ENCODE measurements at places on chromosomes 7 and 10. TPM values are rescaled to one million over a fixed set of nuclear protein-coding genes. Genes with fewer than 3 reads are reported as not detected.

The SFRP5 gene
- 1.3 TPM for total RNA-seq

The AGMO gene
- 0.32 TPM for total RNA-seq

The SPDYE5 gene
- total RNA-seq: not detected

The ABCB1 gene
- total RNA-seq: 4.8 TPM

The ZNF12 gene
- 15.5 TPM for total RNA-seq

The PRF1 gene
- 3.2 TPM for total RNA-seq

The ZNF398 gene
- total RNA-seq: 6.6 TPM

The NUTM2A gene
- 1.9 TPM for total RNA-seq

The ZNF804B gene
- total RNA-seq: not detected

The VENTX gene
- total RNA-seq: 0.99 TPM

The FOXP2 gene
- total RNA-seq: 1.2 TPM

DNA sequence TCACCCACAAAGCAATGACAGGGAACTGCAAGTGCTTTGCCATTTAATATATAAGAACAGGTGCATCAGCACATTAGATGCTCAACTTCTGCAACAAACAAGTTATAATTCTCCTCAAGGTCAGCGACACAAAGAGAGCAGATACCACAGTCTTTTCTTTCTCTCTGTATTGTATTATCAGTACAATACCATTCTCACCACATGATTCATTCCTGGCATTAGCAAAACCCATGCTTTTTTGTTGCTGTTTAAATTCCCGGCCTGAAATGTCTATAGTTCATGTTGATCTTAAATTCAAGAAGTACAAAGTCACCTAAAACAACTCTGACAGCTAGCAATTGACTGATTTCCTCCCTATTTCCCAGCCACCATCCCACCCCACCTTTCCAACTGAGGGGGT is 111.8 kb upstream of the FEZF1 start:
- no peak for DNase-seq

GRCh38 chr7:155252892-155253501 is 44.7 kb upstream of the INSIG1 start:
- no peak for DNase-seq

GRCh38 chr7:9776900-9777299 is 1196.8 kb upstream of the PHF14 start:
- no peak for DNase-seq

DNA sequence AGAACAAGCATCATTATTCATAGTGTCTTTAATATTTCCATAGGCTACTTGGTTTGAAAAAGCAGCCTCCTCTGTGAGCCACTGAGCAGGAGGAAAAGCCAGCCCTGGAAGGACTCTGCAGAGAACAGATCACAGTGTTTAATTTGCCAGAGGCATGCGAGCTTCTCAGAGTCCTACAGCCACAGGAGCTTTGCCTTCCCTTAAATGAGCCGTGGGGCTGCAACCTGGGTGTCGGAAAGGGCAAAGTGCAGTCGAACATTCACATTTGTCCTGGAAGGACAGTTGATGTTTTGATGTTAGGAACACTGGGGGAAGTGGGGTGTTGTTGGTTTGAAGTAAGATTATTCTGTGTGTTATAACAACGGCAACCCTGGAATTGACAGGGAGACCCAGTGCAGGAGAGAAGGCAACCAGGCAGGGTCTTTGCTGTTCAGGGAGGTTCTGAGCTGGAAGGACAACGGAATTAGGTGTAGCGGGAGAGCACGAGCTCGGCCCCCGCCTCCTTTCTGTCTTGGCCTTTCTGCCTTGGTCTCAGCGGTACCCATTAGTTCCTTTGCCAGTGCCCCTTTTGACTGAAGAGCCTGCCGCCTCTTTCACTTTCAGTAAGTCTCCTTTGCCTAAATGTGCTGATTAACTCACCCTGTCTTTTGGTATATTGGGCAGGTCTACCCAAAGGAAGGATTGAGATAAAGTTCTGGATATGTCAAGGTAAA is 192.3 kb upstream of the PITRM1 start:
- no peak for DNase-seq

GRCh38 chr10:75663947-75664664 is 232.7 kb downstream of the LRMDA start:
- no peak for DNase-seq

DNA sequence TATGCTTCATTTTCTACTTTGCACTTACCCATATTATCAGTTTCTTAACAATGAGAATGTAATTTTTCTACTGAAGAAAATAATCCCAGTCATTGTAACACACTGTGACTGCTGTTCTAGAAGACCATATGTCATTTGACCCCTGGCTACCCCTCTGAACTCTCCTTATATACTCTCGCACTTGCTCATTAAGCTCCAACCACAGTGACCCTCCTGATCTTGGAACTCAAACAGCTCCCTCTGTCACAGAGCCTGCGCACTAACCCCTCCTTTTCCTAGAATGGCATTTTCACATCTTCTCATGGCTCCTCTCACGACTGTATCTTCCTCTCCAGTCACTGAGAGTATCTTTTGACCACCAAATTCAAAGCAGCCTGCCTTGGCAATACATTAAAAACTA is 169.7 kb downstream of the CACNA2D1 start:
- no peak for DNase-seq

DNA sequence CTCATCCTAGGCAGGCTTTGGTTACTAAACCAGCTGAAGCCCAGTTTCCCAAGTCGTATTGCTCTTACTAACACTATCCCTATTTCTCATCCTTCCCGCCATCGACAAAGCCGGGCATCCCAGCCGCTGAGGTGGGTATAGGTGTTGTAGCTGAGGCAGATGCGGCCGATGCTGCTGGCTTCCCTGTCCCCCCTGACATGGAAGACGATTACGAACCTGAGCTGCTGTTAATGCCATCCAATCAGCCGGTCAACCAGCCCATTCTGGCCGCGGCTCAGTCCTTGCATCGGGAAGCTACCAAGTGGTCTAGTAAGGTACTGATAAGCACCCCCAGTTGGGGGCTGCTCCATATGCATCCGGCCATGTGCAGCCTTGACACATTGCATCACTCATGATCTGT is 38.8 kb downstream of the AP3M1 start:
- DNase-seq: no peak

GRCh38 chr10:43238462-43238861 is 28.4 kb downstream of the RASGEF1A start:
- peak; percentile 14 for DNase-seq

GRCh38 chr7:66873476-66873875 is 47.5 kb upstream of the TMEM248 start:
- no peak for DNase-seq

Measured in left ventricle myocardium superior (tissue), 1 donor.